ENCODE measurements at places on chromosomes 1 and 21.

GRCh38 chr1:34380526-34381124, 203.9 kb downstream of the C1orf94 start:
- no peak for DNase-seq

DNA sequence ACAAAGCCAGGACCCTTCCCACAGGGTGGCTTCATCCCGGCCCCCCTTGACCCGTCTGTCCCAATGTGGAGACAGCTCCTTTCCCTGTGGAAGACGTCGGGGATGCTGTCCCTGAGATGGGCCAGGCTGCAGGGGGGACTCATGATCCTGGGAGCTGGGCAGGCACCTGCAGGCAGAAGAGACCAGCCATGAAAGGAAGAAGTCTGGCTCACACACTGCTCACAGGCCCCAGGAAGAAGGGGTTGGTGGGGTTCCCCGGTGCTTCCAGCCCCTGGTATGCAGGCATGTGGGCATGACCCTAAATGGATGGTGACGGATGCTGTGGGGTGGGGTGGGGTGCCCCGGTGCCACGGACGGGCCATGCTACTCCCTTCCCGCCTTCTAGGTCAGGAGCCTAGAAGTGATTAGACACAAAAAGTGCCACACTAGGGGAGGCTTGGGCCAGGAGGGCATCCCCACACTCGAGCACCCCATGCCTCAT, 8.3 kb downstream of the ACTRT2 start:
- DNase-seq, result no peak

- DNase-seq, result no peak
These were observed 45.6 kb upstream of the ACTRT2 start for GRCh38 chr1:2975466-2976179.

DNA sequence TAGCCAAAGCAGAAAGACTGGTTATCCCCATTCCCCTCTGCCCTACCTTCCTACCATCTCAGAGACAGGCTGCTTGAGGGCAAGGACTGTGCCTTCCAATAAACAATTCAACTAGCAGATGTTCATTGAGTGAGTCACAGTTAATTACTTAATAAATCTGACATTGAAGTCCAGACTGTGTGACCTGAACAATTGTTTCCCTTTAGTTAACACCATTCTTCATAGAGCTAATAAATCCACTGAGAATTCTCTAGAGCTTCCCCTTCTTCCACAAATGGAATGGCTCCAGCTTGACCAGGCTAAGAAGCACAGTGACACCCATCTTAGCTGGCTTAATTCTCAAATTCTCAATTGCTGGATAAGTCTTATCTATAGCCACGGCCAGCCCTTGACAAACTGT, 61.9 kb upstream of the GJA5 start:
- DNase-seq, result no peak

GRCh38 chr1:180033390-180033789, 78.8 kb downstream of the CEP350 start:
- no peak for DNase-seq

- DNase-seq, result no peak
These were observed 2.8 kb downstream of the TARBP1 start for GRCh38 chr1:234476172-234476571.

GRCh38 chr21:45405819-45406762, 1.1 kb downstream of the COL18A1 start:
- DNase-seq, result no peak

DNA sequence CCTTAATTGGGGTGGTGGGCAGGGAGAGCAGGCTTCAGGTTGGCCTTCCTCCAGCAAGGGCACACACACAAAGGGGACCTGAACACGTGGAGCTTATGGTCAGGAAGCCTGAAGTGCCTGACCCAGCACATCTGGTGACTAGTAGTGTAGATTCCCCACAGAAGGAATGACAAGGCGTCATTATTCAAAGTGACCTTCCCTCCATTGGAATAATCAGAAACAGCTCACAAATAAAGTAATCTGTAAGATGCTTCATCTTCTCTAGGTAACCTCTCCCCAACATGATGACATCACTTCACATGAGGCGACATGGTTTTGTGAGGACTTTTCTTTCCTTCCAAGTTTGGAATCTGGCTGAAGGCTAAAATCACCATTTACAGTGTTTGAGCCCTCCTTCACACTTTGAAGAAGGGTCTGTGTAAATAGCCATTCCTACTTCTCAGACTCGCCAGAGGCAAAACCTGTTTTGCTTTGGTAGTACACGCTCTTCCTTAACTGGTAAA, 32.8 kb upstream of the ERG start:
- DNase-seq, result no peak

DNA sequence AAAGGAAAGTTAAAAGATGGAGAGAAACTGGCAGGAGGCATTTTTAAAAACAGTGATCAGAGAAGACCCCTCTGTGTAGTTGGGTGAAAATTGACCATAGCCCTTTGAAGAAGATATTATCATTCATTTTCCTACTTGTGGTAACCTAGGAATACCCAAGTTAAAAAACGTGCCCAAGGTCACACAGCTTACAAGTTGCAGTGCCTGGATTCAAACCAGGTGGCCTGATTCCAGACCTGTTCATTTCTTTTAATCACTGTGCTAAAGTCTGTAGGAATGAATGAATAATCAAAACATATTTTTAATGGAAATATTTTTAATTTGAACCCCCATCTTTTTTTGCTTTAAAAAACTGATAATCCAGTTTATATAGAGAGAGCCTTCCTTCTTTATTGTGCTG, 35.6 kb downstream of the MARK1 start:
- no peak for DNase-seq

- DNase-seq, result peak; percentile 47
These were observed 690 bp downstream of the B3GALNT2 start for GRCh38 chr1:235503403-235504121.

DNA sequence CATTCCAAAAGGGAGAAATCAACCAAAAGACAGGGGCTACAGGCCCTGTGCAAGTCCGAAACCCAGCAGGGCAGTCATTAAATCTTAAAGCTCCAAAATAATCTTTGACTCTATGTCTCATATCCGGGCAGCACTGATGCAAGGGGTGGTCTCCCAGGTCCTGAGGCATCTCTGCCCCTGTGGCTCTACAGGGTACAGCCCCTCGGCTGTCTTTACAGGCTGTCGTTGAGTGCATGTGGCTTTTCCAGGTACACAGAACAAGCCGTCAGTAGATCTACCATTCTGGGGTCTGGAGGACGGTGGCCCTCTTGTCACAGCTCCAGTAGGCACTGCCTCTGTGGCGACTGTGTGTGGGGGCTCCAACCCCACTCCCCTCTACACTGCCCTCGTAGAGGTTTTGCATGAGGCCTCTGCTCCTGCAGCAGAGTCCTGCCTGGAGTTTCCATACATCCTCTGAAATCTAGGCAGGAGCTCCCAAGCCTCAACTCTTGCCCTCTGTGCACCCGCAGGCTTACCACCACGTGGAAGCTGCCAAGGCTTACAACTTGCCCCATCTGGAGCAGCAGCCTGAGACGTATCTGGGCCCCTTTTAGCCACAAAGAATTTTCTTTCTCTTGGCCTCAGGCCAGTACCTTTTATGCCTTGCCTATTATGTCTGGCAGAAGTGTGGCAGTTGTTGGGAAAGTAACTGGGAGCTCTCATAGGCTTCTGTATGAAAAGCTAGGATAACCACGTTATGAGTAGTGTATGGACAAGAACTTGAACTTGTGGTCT, 52.5 kb downstream of the POU2F1 start:
- no peak for DNase-seq

GRCh38 chr1:151128800-151129199, 17.6 kb downstream of the SEMA6C start:
- DNase-seq, result no peak

DNA sequence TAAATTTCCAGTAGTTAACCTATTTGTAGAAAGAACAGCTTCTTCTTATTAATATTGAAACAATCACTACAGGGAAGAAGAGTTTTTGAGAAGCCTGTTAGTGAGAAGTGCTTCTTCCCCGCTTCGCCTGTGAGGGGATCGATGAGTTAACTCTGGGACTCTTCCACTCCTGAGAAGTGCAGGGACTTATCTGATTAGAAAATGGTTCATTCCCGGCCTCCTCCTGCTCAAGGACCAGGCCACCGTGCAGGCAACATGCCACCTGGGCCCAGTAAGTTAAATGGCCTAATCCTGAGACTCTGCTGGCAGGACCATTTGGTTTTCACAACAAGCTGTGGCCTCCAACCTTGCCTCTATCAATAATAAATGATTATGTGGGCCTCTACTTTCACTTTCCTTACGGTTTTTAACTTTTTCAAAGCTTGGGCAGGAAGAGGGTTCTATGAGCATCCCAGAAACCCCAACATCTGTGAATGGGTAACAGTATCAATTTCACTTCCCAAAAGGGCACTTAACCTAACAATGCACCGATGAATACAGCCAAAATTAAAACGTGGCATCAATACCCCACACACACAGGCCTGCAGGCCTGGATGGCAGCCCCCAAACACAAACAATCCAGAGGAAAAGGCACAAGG, 33.1 kb downstream of the SIPA1L2 start:
- no peak for DNase-seq

GRCh38 chr1:182086136-182086535, 24.6 kb upstream of the ZNF648 start:
- DNase-seq, result no peak

GRCh38 chr1:239718997-239719628, 332.7 kb downstream of the CHRM3 start:
- DNase-seq, result no peak

GRCh38 chr1:24195136-24195535, 8.0 kb upstream of the IFNLR1 start:
- no peak for DNase-seq

- DNase-seq, result no peak
These were observed 16.2 kb downstream of the RHOU start for GRCh38 chr1:228751360-228752098.

GRCh38 chr1:115862403-115862802, 21.5 kb upstream of the NHLH2 start:
- no peak for DNase-seq

DNA sequence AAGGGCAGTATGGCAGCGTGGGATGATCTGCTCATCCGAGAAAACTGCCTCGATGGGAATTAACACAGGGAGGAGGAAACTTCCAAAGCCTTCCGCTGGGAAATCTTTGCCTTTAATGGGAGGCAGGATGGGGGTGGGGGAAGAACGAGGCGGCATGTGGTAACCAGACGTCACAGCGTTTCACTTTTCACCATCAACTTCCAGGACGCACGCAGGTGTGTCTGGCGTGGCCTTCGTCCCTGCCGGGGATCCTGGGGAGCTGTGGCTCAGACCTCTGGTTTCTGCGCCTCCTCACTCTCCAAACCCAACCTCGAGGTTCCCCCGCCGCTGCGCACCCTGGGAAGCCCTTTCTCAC, 282 bp downstream of the RSPH1 start:
- no peak for DNase-seq

- DNase-seq, result no peak
These were observed 74.5 kb downstream of the C1orf21 start for GRCh38 chr1:184461321-184461720.

DNA sequence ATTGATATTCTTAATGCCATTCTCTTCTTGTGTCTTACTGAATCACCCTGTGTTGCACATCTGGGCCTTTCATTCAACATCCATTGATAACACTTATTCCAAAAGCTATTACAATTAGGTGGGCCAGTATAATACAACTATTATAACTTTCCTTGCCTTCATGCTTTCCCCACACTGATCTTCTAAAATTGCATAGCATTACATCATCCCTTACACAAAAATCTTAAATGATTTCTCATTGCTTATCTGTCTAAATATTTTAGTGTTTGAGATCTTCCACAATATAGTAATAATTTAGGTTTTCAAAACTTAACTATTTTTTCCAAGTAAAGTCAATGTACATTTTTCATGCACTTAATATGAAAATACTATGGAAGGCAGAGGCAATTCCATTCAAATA, 1634.1 kb downstream of the PLA2G4A start:
- DNase-seq, result no peak

- DNase-seq, result no peak
These were observed 5.2 kb downstream of the CYB561D1 start for GRCh38 chr1:109499081-109499480.

GRCh38 chr1:213728593-213729536, 258.9 kb upstream of the PROX1 start:
- no peak for DNase-seq

- DNase-seq, result no peak
These were observed 12.8 kb downstream of the OTUD7B start for GRCh38 chr1:149997585-149998262.

DNA sequence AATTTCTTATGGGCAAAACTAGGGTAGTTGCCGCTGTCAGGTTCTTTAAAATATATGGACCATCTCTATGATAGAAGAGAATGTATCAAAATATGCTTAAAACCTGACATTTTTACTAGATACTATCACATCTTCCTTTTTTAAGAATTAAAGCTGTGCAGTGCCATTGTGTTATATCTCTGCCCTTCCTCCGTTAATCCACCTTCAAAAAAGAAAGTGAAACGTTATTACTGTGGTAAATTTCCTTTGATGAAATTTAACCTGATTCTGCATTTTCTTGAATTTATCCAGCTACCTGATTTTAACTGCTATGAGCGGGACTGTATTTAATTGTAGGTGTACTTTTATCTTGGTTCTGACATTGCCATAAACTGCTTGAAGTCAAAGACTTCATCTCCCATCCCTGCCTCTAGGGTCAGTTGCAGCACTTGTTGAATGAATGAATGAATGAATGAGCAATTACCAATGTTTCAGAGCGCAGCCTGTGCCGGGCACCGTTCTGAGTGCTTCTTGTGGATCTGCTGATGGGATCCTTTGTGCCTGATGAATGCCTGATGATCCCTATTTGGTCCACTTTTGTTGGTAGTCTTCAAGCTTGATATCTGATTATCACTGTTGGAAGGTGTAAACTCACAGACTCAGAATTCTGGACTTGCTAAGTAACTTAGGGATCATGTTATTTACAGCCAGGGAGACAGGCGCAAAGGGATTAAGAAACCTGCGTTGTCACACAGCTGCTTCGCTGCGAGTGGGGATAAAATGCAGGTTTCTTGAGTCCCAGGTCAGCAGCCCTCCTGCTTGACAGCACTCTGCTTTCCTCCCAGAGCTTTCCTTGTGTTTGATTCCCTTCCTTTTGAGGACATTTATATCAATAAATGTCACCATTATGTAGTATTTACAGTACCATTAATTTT, 30.1 kb downstream of the SMYD2 start:
- DNase-seq, result no peak

- no peak for DNase-seq
These were observed 102.6 kb downstream of the KIAA0319L start for GRCh38 chr1:35454616-35455015.

Measured in amygdala (tissue), 56 donors.